ENCODE measurements at places on chromosomes 2 and 18.

DNA sequence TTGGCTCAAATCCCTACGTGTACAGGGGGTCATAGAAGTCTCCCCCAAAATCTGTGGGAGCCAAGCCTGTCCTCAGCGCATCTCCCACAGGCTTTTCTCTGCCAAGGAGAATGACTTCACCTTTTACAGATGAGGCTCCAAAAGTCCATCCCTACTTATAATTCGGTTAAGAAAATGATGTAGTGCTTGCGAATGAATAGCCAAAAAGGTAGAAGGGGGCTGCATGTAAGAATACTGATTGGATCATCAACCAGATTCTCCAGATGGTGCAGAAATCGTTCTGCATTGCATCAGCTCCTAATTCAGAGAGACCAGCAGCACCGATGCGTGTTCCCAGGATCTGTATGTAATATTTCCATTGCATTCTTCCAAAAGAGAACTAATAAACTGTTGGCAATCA is 91.9 kb downstream of the EPHA4 start:
- DNase-seq: no peak

DNA sequence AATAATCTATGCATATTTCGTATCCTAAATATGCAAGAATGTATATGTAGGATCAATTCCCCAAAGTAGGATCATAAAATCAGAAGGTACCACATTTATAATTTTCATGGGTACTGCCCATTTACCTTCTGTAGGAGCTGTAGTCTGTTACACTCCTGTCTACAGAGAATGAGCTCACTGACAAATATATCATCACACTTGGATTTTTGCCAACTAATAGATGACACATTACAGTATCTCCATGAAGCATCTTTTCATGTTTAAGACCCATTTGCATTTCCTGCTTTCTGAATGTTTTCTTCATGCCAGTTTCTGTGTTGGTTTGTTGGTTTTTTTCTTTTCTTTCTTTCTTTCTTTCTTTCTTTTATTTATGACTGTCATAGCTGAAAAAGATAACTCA is 70.9 kb upstream of the EML6 start:
- DNase-seq: no peak

DNA sequence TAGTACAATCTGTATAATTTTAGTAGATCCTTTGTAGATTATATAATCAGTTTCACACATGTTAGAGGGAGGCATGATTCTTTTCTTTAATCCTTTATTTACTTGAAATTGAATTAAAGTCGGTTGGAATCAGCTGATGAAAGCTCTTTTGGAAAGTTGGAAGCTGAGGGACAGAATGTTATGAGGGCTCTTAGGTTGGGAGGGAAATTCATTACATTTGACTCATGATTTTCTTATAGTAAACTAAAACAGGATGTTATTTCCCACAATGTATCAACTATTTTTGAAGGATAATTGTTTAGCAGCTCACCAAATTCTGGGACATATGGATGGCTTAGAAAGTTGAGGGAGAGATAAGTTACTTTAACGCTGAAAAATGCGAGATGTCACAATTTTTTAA is 52.7 kb upstream of the TMEFF2 start:
- DNase-seq: no peak

DNA sequence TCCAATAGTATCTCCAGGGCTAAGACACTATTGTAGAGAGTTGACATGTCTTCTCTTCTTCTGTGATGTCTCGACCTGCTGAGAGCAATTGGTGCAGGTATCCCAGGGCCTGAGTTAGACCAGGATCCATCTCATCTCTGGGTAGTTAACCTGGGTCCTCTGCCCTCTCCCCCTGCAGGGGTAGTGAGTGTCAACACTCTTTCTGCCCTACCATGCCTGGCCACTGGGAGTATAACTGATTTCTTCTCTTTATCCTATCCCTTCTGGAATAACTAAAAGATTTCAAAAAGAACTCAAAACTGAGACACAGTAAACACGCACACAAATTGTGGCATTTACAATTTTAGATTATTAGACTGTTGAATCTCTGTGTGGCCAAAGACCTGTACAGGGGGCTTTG is 20.8 kb upstream of the SIX3 start:
- no peak for DNase-seq
